ENCODE measurements at places on chromosomes 5 and 9.

- DNase-seq, result no peak
Observed at GRCh38 chr9:30796764-30797163, 1587.7 kb upstream of the ACO1 start.

GRCh38 chr9:2494562-2494961 lies 127.0 kb upstream of the VLDLR start:
- DNase-seq, result no peak

GRCh38 chr9:124453586-124454191 lies 3.4 kb downstream of the ADGRD2 start:
- DNase-seq, result no peak

DNA sequence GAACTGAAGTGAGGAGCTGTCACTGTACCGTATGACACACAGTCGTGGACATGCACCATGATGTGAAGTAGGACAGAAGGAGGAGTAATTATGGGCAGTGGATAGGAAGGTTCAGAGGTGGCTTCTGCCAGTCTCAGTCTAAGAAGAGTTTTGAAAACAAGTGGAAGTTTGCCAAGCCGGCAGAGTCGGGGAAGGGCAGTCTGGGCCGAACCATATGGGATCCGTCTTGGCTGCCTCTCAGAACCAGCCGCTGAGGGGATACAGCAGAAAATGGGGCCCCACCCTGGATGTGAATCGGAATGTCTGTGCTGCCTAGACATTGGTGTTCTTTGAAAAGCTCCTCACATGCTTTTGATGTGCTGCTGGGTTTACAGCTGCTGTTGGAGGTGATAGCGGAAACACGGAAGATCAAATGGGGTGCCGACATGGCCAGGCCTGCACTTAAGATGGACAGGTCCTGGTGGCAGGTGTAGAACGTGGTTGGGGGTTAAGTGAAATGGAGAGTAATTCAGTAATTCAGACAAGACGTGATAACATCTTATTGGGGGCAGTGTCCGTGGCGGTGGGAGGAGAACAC lies 11.2 kb downstream of the SNX18 start:
- DNase-seq, result no peak

- DNase-seq, result no peak
Observed at GRCh38 chr9:26163931-26164330, 485.7 kb upstream of the TUSC1 start.
